ENCODE measurements at places on chromosomes 4 and X. TPM values are rescaled to one million over a fixed set of nuclear protein-coding genes. Genes with fewer than 3 reads are reported as not detected.

DNA sequence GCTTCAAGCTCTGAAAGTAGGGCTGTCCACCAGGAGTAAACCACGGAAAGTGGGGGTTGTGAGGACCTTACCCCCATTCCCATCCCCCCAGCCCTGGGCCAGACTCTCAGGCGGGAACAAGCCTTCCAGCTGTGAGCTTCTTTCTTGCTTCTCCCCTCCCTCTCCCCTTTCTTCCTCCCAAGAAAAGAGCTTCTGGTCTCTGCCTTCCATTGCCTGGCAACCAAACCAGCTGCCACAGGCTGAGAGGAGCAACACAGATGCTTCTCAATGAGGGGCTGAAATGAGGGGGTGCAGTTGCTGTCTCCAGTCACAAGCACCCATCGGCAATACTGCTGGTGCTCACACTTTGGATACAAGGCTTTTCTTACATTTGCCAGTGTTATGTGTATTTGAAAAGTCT is 72.5 kb downstream of the SLC16A2 start:
- no peaks in the 10 kb centered on the region for H3K27me3 ChIP-seq
- no peak overlapping the region for H3K4me3 ChIP-seq
- no peaks in the 10 kb centered on the region for H3K36me3 ChIP-seq
- H3K27ac ChIP-seq = no peak overlapping the region
- peaks cover 21% of the 10 kb centered on the region for H3K4me1 ChIP-seq

GRCh38 chr4:3202836-3203820 is 45.8 kb upstream of the MSANTD1 start:
- DNase-seq = no peak
- H3K27me3 ChIP-seq = no peaks in the 10 kb centered on the region

DNA sequence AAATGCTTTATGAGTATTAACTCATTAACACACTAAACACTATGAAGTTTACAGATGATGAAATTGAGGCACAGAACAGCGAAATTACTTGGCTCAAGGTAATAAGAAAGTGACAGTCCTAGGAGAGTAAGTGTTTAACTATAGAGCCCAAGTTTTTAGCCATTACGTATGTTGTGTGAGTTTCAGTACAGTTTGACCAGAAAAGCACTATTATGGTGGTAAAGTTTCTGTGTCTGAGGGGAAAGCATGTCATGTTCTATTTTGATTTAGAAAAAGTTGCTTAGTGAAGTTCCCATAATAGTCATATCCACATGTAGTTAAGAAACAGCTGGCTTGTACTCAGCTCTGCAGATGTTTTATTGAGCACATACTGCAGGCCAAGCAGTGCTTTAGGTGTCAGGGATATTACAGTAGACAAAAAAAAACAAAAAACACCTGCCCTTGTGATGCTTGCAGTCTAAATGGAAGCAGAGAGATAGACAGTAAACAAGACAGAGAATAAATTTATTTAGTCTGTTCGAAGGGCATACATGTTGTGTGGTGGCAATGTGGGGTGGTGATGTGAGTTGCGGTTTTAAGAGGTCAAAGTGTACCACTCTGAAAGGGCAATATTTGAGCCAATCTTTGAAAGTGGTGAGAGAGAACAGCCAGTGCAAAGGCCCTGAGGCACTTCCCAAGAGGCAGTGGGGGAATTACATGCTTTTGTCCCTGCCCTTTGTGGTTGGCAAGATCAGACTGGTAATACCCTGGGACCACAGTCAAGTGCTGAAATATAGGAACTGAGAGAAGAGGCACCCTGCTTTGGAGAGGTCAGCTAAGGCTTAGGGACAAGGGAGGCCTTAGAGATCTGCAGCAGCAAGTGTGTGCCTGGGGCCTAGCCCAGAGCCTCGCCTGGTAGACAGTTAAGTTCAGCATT is 6.2 kb downstream of the TMEM131L start:
- H3K36me3 ChIP-seq = no peaks in the 10 kb centered on the region
- no peaks in the 10 kb centered on the region for H3K4me1 ChIP-seq
- H3K27me3 ChIP-seq = no peaks in the 10 kb centered on the region
- H3K4me3 ChIP-seq = no peak overlapping the region
- H3K27ac ChIP-seq = no peak overlapping the region
- DNase-seq = no peak

The RIPPLY1 gene
- total RNA-seq = not detected

The HPF1 gene
- 90.1 TPM for total RNA-seq

The PNPLA4 gene
- 40.0 TPM for total RNA-seq

The RXFP1 gene
- total RNA-seq = not detected
